Activated naive CD4-positive, alpha-beta T cell (primary cell): ENCODE measurements at places on chromosomes 2 and 18.

GRCh38 chr2:54061272-54061671 is 54.1 kb upstream of the ACYP2 start:
- no peak for DNase-seq

GRCh38 chr18:12048827-12049175 is 44.8 kb upstream of the ANKRD62 start:
- no peak for DNase-seq

GRCh38 chr2:142395291-142395690 is 264.5 kb upstream of the LRP1B start:
- DNase-seq, result no peak

DNA sequence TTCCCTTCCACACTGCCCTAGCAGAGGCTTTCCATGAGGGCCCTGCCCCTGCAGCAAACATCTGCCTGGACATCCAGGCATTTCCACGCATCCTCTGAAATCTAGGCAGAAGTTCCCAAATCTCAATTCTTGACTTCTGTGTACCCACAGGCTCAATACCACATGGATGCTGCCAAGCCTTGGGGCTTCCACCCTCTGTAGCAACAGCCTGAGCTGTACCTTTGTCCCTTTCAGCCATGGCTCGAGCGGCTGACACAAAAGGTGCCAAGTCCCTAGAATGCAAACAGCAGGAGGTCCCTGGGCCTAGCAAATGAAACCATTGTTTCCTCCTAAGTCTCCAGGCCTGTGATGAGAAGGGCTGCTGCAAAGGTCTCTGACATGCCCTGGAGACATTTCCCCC is 744.5 kb upstream of the LINC00305 start:
- no peak for DNase-seq

DNA sequence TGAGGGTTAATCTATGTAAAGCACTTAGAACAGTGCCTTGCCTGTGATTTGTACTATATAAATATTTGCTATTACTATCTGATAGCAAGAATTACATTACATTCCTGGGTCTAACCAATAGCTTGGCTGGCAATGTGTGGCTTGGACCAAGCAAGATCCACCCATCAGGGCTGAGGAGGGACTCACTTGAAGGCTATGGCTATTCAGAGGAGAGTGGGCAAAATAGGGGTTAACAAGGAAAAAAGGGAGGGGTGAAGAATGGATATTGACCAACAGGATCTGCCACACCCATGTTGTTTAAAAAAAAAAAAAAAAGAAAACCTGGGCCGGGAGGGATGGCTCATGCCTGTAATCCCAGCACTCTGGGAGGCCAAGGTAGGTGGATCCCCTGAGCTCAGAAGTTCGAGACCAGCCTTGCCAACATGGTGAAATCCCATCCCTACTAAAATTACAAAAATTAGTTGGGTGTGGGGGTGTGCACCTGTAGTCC is 20.0 kb upstream of the TMBIM1 start:
- DNase-seq, result no peak

GRCh38 chr2:137193401-137193800 is 428.1 kb downstream of the THSD7B start:
- DNase-seq, result no peak

DNA sequence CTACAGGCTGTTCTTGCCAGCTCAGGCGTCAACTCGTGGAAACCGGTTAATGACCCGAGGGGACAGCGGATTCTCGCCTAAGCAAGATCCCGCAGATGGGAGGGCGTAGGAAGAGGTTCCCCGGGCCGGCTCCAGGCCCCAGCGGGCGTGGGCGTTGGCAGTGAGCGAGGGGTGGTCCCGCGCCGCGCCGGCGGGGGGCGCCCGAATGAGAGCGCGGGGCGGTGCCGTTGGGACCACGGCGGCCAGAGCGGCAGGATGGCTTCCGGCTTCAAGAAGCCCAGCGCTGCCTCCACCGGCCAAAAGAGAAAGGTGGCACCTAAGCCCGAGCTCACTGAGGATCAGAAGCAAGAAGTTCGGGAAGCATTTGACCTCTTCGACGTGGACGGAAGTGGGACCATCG is at the start of gene CETN1:
Gene CETN1, plus strand, starts transcription at position 227 of the 400 bp plus-strand sequence. Its CDS starts 29 bp downstream, at position 256.
- no peak for DNase-seq

- DNase-seq, result no peak
Measured at GRCh38 chr2:104434966-104435365, 418.9 kb upstream of the POU3F3 start.

DNA sequence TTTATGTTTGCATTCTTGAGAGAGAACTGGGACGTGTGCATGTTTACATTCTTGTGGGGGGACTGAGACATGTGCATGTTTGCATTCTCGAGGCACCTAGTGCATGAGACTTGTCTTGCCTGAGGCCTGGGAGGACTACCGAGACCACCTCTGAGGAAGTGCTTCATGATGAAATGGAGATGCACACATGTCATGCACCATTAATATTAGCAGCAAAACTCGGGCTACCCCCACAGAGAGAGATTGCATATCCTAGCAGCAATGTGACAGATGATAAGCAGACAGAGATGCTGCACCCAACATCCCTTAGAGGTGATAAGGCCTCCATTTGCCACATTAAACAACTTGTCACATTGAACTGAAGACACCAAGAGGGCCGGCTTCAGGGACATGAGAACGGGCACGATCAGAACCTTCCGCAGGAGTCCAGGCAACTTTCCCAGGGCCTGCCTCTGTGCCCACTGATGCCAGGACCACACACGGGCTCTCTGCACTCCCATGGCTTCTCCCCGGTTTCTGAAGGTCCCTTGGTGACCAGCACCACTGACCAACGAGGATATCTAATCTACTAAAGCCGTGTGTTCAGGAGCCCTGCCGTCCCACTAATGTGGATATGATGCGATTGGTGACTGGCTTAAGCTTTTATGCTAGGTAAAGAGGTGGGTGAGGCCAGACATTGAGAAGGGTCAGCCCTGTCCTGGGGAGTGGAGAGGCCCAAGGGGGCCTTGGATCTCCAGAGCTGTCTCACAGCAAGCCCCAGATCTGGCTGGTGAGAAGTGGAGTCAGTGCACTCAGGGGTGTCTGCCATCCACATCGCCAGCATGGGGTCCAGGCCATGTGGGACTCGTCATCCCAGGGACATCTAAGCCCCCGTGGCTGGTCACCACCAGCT is 208.3 kb downstream of the NDUFA10 start:
- no peak for DNase-seq

GRCh38 chr2:176145085-176145969 is 6.0 kb upstream of the HOXD4 start:
- DNase-seq, result no peak

DNA sequence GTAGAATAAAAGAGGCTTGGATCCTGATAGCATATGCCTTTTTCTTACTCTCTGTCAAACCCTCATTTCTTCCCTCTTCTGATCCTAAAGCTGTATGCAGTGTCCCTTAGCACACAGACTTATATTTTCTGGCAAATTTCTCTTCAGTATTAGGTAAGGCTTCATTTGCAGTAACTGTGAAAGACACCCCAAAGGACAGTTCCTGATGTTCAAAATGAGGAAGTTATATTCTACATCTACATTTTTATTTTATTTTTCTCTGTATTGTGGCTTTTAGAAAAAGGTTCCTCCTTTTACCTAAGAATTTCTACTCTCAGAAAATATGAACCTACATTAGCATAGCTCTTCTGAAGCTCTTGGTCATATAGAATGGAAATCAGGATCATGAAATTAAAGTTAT is 261.7 kb downstream of the PDE11A start:
- DNase-seq, result no peak

GRCh38 chr2:72859831-72860262 is 27.4 kb upstream of the SPR start:
- DNase-seq, result no peak

GRCh38 chr2:181318504-181319280 is 138.5 kb upstream of the ITGA4 start:
- DNase-seq, result no peak

GRCh38 chr2:46828491-46829230 is 86.9 kb downstream of the MCFD2 start:
- DNase-seq, result no peak

DNA sequence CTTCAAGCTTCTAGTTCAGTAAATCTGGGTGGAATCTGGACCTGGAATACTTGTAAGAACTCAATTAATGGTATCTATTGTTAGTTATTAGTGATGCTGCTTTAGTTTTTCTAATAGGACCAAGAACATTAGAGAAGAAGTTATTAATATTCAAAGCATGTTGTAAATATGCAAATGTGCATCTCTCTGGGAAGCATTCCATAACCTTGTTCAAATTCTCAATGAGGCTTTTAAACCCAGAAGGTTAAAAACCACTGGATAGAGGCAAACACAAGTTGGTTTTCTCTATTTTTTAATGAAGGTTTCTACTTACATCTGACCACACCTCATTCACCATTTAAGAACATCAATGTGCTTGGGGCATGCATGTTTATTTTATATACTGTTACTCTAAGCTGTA is 16.1 kb upstream of the ACVR1C start:
- DNase-seq, result no peak

GRCh38 chr2:207528980-207529329 is 807 bp upstream of the CREB1 start:
- DNase-seq, result peak; percentile 40

GRCh38 chr2:237614151-237614720 is 13.2 kb upstream of the LRRFIP1 start:
- DNase-seq, result no peak

DNA sequence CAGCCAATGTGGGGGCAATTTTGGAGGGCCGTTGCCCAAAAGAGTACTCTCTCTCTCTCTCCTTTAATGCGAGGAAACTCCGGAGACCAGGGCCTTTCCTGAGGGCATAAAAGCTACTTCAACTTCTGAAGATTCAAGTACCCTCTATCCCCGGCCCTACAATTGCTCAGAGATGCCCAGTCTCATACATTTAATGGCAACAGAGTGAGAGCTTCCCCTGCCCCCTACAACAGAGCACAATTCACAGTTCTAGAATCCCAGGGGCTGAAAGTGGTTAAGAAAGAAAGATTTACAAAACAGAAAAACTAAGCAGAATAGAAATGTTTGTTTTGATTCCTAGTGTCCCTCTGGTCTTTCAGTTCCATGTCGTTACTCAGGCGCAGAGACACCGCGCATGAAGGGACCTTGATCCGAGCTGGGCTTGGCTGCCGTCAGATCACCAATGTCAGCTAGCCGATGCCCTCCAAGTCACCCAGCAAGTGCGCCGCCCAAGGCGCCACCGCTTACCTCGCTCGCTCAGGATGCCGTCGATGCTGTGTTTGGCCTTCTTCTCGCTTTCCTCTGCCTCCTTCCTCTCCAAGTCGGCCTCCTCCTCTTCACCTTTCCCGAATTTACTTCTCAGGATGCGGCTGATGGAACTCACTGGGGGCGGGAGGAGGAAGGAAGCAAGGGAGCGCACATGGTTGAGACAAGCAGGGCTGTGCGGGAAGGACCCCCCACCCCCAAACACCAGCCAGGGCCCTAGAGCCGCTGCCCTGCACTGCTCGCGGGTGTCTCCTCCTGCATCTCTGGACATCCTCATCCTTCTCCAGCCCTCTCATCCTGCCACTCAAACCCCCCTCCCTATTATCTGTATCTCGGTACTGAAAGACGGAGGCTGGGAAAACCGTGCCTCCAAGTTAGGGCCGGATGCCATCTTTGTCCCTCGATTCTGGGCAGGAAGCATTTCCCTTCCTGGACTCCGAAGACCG is 4.9 kb downstream of the PAX3 start:
- no peak for DNase-seq

- no peak for DNase-seq
Measured at GRCh38 chr2:66509326-66509811, 74.4 kb downstream of the MEIS1 start.

- DNase-seq, result no peak
Measured at GRCh38 chr18:51437280-51438271, 240.1 kb upstream of the MEX3C start.

GRCh38 chr2:147173189-147173581 is 671.6 kb upstream of the ACVR2A start:
- DNase-seq, result no peak

- no peak for DNase-seq
Measured at GRCh38 chr2:181764095-181764963, 84.0 kb upstream of the NEUROD1 start.

GRCh38 chr2:120825370-120826259 is 89.9 kb downstream of the GLI2 start:
- DNase-seq, result no peak

DNA sequence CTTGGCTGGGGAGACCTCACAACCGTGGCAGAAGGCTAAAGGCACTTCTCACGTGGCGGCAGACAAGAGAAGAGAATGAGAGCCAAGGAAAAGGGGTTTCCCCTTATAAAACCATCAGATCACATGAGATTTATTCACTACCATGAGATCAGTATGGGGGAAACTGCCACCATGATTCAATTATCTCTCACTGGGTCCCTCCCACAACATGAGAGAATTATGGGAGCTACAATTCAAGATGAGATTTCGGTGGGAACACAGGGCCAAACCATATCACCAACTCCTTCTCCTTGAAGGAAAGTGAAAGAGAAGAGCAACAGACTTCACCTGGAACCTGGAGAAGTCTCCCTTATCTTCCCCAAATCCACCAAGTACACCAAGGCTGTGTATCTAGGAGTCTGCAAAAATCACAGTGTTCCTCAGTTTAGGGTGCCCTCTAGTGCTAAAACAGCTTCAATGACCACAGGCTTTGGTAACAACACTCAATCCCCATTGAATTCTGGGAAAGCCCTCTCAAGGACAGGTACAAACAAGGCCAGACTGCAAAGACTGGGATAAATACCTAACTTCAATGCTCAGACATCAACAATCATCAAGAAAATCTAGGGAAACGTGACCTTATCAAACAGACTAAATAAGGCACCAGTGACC is 148.8 kb upstream of the SRD5A2 start:
- no peak for DNase-seq

DNA sequence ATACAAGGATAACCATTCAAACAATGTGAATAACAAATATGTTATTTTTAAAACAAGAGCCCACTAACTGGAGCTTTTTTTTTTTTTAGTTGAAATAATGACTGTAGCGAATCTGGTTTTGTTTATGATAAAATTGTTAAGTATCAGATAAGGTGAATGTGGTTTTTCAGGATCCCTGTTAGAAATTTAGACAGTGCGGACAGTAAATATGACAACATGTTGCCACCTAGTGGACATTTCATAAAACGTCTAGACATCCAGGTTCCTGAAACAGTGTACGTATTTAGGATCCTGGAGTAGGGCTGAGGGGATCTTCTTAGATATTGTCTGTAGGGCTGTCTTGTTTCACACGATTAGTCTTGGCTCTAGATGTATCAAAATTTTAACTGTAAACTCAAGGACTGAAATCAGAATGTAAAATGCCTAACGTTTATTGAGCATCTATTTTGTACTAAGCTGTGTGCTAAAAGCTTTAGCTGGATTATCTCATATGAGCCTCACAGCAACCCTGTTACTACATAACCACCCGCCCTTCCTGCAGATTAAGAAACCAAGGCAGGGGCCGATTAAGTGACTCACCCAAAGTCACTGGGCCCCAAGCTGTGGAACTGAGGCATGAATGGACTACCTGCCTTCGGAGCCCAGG is 23.9 kb upstream of the CCDC68 start:
- DNase-seq, result no peak

GRCh38 chr2:231123362-231123898 is 1.4 kb downstream of the HTR2B start:
- DNase-seq, result no peak

- no peak for DNase-seq
Measured at GRCh38 chr2:237059155-237059875, 26.4 kb upstream of the COPS8 start.
